ENCODE measurements at places on chromosomes 6 and 20.

DNA sequence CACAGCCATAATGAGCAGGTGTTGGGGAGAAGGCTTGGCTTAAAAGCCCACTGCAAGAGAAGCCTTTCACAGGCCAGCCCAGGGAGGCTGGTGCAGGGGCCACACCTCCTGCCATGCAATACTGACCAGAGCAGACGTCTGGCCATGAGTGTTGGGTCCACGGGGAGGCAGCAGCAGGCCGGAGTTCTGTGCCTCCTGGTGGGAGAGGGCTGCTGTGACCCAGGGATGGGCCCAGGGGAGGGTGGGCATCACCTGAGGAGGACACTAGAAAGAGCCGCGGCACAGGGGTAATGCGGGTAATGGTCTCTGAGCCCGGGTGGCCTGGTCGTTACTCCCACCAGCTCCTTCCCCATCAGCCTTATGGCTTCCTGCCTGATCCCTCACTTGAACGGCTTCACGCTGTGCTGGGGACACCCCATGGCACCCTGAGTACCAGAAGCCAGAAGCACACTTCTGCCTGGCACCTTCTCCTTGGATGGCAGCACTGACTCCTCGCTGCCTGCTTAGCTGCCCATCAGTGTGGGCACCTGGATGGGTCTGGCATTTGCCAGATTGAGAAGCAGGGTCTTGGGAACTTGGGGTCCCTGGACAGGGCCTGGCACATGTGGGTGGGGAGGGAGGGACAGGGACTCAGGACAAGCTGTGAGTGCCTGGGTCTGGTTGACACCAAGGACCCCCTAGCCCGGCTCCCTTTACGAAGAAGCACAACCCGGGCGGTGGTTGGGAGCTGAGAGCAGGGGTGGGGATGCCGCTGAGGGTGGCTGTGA is 108.8 kb downstream of the ASXL1 start:
- DNase-seq = no peak

DNA sequence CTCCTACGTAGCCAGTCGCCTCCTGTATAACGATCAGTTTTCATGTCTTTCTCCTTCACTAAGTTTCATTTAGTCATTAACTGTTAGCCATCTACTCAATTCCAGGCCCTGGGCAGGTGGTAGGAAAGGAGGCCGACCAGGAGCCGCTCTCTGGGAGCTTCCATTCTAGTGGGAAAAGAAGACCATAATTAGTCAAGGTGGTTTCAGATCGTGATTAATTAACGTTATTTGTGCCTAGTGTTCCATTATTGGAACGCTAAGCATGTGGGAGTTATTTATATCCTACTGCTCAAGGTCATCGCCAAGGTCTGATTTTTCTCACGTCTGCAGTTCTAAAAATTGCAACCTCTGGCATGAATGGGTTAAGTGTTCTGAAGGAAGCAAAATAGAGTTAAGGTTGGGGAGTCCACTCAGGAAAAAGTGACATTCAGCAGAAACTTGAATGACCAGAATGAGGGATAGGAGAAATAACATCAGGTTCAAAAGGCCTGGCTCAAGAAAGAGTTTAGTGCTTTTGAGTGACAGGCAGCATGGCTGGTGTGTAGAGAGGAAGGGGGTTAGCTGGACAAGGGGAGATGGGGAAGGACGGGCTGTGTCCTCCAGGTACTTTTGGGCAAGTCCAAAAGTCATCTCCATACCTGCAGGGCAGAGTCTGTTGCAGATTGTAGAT is 812 bp downstream of the SLC9A8 start:
- no peak for DNase-seq

DNA sequence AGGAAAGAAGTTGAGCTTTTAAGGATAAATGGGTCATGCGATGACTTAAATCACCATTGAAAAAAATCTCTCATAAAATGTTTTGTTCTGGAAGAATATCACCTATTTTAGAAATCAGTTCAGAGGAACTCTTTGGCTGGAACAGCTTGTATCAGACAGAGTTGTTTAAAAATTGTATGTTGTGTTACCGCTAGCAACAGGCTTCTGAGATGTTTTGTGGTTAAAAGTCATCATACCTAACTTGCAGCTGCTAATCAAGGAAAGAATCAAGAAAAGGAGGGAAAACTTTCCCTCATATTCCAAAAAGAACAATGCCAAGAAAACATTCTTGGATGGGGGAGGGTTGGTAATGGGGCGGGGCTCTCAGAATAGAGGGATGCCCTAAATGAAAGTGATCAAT is 220.7 kb upstream of the CITED2 start:
- DNase-seq = no peak

DNA sequence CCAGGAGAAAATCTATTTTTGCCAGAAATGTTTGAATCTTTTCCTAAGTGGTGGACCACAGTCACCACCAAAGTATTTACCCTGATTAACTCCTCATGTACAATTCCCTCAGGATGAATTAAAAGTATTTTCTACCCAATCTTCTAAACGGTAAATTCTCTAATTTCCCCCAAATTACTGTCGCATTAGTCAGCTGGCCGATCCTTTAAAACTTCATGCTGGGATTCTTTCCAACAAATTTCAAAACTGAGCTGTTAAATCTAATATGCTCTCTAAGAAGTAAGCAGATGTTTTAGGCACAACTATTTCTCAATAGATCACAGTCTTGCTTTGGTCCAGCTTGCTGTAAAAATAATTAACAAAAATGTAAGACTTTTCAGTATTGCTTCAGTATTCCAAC is 447.2 kb downstream of the FRK start:
- DNase-seq = no peak

DNA sequence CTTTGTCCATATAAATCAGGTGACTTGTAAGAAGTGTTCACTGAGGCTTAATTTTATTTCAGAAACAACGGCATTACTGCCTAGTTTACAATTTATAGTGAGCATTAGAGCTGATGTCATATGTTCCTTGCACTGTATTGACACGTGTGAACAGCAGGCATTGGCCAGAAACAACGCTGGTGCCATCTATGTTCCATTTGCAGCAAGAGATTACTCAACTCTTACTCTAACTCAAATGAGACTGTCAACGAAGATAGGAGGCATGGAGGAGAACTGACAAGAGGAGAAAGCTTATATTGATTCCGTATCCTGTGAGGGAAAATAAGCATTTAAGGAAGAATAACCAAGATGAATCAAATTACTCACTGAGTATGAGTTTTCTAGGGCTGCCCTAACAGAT is 48.4 kb downstream of the MTFR2 start:
- DNase-seq = no peak

GRCh38 chr6:16669227-16669626 is 92.0 kb downstream of the ATXN1 start:
- no peak for DNase-seq

DNA sequence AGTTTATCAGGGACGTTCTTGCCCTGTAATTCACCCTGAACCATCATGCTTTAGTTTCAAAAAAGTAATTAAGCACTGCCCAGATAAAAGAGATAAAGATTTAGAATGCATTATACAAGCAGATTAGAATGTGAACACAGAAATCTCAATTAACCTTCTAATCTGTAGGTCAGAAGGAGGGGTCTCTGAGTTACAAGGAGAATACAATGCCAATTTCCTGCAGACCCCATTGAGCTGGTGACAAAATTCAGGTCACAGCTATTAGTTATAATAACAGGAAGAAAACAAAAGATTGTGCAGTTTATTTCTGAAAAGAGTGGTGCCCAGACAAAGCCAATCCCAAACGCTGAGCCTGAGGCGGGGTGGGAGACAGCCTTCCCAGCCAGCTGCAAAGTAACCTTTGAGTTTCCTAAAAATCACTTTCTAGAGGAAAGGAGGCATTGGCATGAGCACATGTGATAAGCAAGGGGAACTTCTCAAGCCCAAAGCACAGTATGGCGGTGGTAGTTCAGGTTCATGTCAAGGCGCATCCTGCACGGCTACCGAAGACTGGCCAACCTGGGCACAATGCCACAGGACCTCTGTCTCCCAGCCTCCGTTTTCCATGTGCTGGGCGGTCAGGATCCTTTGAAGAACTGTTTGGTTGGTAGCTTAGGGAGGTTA is 192.5 kb downstream of the TTLL2 start:
- no peak for DNase-seq
